ENCODE measurements at places on chromosomes 1 and 21.

- DNase-seq: no peak
These were observed 33.8 kb upstream of the KCNE2 start for GRCh38 chr21:34330055-34330454.

GRCh38 chr1:99919220-99919619 lies 50.6 kb upstream of the SLC35A3 start:
- no peak for DNase-seq

- peak; percentile 96 for DNase-seq
These were observed 30.9 kb upstream of the NBL1 start for GRCh38 chr1:19613171-19613703.

- DNase-seq: no peak
These were observed 48.4 kb upstream of the ZNF326 start for GRCh38 chr1:89946532-89946931.

DNA sequence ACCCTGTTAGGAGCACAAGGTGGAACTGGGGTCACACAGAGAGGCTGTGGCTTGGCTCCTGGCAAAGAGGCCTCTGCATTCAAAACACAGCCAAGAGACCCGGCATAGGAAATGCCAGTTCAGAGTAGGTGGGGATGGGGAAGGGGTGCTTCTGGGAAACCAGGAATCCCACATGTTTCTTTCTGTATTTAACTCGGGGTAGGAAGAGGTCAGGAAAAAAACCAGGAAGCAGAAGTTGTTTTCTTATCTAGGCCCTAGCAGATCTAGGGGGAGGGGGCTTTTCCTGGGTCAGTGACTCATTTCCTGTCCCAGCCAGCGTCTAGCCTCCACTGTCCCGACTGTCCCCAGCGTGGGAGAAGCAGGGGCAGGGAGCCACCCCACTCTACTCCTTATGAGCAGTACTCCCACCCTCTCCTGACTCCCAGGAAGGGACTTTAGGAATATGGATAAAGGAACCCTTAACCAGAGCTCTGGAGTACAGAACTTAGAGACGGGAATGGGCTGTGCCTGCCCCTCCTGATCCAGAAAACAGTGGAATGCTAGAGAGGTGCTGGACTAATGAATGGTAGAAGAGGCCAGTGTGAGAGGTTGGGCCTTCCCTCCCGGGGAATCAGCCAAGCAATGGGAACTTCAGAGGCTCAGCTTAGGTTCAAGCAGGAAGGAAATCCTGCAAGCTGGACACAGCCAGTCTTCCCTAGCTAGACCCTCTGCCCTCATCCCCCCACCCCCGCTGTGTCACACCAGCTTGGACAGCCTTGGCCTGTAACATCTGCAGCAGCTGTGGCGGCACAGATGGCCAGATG lies 5.7 kb downstream of the FHL3 start:
- peak; percentile 84 for DNase-seq

DNA sequence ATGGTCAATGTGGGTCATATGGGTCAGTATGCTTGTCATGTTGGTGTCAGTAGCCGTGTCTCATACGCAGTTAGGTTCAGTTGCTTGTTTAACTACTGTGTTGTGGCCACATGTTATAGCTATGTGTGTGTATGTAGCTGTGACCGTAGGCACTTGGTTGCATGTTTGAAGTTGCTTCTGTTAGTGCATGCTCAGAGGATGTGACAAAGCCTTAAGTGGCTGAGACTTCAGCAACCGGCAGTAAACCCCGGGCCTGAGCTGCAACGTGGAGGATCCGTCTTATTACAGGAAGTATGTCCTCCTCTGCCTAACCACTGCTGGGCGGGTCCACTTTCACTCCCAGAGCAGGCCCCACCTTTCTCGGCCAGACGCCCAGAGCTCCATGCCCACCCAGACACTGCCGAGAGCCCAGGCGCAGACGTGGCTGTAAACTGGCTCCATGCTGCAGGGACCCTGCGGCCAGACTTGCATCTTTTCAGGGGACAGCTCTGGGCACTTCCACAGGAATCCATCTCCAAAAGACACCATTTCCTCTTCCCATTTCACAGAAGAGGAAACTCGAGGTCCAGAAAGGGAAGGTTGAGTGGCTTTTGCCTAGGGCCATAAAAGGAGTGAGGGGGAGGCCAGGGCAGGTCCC lies 2.2 kb downstream of the TCEA3 start:
- DNase-seq: peak; percentile 38

DNA sequence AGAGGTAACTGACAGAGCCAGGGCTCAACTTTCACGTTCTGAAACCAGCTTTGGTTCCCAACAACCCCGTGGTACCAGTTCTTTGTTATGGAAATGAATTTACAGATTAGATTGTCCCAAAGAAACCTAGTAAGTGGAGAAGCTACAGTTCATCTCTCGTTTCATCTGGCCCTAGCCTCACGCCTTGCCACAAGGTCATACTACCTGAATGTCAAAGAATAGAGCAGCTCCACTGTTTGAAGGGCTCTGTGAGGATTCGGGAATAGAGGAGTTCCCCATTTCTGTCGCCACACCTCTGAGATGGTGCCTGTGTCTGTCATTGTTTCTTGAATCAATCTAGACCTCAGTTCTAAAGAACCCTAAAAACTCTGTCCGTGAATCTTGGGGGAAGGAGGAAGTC lies 15.0 kb upstream of the CDC42 start:
- DNase-seq: no peak

DNA sequence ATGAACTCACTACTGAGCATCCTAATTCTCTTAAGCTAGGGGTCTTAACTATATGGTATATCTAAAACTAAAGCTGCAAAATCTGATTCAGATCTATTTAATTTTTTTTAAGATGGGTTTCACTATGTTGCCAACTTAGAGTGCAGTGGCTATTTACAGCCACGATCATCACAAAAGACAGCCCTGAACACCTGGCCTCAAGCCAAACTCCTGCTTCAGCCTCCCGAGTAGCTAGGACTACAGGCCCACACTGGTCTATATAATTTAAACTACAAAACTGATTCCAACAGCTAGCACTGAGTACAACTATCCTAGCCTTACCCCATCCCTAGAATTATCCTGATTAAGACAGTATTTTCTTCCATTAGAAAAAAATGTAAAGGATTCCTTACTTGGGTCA lies 37.1 kb downstream of the EIF4G3 start:
- no peak for DNase-seq

- DNase-seq: no peak
These were observed 35.1 kb downstream of the PIGM start for GRCh38 chr1:159996653-159997052.

DNA sequence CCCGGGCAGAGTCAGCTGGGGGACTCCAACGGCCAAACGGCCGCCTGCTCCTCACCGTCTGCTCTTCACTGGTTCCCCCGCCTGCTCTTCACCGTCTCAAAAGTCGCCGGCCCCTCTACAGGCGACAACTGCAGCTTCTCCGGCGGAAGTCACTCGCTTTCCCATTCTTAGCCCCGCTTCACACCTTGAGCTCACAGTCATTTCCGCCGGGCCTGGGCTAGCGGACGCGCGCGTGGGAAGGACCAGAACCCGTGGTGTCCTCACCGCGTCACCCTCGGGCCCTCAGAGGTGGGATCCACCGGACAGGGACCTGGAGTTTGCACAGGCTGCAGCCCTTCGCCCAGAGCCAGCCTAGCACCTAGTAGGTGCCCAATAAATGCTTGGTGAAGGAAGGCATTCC lies 27.9 kb upstream of the HJV start:
- DNase-seq: no peak

- no peak for DNase-seq
These were observed 129.8 kb downstream of the PLA2G4A start for GRCh38 chr1:186958520-186958919.

DNA sequence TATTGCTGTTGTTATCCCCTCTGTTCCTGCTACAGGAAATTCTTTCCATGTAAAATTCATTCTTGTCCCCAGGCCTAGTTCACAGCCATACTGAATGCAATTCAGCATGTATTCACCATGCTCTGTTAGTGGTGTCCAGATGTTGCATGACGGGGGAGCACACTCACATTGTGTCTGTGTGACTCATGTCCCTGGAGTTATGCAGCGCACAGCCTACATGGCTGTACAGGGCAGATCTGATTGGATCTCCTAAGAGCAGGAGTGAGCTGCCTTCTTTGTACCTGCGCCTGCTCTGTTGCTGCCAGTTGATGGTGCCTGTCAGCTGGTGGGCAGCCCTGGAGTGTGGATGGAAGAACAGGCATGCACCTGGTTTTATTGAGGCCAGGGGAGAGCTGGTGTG lies 17.6 kb downstream of the HTR6 start:
- DNase-seq: no peak

GRCh38 chr1:22676916-22677583 lies 24.0 kb downstream of the C1QB start:
- no peak for DNase-seq

DNA sequence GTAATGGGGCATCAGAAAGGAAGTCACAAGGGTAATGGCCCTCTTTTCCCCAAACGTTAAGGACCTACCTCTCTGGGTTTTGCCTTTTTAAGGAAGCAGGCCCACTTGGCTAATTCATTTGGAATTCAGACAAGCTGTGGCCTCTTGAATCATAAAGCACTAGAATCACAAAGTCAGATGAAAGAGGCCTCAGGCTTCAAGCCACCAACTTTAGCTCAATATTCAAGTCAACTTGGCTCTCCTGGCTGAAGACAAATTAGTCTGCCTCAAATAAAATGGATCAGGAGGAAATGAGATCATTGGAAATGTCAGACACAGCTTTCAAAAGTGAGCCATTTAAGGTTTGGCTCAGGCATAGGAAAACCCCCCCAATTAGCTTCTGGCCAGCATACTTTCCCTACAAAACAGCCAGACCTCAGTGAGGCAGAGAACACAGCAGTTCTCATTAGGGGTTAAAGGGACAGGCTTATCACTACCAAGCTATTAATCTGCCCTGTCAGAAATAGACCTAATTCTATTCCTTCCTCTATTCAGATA lies 34.3 kb downstream of the SLC35D1 start:
- DNase-seq: no peak

GRCh38 chr1:76857138-76857537 lies 10.1 kb upstream of the ST6GALNAC5 start:
- DNase-seq: no peak

DNA sequence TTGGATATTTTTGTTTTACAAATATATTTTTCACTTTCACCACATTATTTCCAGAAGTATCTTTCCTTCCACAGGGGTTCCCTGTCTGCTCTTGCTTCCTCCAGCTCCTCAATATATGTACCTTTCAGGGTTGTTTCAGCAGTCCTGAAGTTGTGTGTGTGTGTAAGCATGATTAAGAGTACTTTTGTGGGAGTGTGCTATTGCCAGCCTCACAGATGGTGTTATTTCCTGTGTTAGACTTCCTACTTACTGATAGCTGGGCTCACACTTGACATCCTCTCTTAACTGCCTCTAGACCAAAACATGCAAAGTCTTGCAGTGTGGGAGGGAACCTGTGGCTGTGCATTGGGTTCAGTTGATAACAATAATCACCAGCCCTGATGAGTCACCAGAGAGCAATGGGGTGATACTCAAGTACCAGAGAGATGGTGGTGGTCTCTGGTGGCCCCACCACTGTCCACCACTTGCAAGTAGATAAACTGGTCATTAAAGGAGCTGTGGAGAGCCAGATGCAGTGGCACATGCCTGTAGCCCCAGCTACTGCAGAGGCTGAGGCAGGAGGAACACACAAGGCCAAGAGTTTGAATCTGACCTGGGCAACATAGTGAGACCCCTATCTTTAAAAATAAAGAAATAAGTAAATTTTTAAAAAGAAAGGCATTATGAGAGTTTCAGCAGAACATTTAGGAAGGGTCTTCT lies 126.7 kb downstream of the NR5A2 start:
- DNase-seq: peak; percentile 94

- DNase-seq: no peak
These were observed 3.5 kb downstream of the RO60 start for GRCh38 chr1:193062698-193063463.

- no peak for DNase-seq
These were observed 30.7 kb downstream of the VCAM1 start for GRCh38 chr1:100750005-100750885.

GRCh38 chr1:58767143-58767542 lies 16.7 kb downstream of the JUN start:
- DNase-seq: no peak

- peak; percentile 48 for DNase-seq
These were observed 73.3 kb upstream of the KLHDC7A start for GRCh38 chr1:18407166-18408045.

DNA sequence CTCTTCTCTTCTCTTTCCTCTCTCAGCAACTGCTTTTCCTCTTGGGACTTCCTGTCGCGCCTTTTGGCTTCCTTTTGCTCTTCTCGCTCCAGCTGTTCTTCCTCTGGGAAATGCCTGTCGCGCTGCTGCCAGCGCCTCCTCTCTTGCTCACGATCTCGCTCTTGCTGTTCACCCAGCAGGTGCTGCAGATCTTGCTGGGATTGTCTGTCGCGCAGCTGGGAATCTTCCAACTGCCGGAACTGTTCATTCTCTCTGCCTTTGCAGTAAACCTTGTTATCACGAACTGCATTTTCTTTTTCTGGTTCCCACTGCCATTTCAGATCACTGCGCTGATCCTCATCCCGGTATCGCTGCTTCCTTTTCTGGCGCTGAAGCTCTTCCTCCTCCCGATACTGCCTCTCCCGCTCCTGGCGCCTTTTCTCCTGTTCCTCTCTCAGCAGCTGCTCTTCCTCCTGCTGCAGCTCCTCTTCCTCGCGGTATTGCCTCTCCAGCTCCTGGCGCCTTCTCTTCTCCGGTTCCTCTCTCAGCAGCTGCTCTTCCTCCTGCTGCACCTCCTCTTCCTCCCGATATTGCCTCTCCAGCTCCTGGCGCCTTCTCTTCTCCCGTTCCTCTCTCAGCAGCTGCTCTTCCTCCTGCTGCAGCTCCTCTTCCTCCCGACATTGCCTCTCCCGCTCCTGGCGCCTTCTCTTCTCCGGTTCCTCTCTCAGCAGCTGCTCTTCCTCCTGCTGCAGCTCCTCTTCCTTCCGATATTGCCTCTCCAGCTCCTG lies 5.8 kb downstream of the TCHH start:
- DNase-seq: no peak

DNA sequence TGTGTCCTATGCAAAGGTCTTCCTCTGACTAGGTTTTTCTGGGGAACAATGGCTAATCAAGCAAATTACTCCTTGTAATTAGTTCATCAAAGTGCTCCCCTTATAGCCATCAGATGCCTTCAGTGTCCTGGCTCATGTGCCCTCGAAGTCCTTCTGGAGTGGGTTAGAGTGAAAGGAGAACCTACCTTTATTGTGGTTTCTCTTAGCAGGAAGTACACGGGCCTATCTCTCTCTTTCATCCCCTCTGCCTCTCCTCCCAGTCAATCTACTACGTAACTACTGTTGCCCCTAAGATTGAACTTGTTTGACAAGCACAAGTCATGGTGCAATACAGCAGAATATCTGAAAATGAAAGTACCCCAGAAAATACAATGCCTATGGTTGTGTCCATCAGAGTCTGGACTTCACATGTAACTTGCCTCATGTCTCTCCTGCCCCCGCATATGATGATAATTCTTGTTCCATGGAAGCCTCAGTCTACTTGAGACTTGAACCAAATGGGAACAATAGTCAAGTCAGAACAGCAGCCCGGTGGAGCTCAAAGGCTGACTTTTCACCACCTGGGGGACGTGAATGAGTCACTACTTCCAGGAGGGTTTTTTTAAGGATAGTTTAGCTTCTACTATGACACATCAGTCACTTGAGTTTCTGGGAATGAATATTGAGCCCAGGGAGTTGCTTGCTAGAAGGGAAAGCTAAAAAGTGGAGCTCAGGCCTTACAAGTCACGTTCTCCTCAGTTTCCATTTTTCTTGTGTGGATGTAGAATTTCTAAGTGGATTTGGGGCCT lies 243.6 kb downstream of the TNR start:
- DNase-seq: no peak
